ENCODE measurements at places on chromosomes 7 and 10.

DNA sequence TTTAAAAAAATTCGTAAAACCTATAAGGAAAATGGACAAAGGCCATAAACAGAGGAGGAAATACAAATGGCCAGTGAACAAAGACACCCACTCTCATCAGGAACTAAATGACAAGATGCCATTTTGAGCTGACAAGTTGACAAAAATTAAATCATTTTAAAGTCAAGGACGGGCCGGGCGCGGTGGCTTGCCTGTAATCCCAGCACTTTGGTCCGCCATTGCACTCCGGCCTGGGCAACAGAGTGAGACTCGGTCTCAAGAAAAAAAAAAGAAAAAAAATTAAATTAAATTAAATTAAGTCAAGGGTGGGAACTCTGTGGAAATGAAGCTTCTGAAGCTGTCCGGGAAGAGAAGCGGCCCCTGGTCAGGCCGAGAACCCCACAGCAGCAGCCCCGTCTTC is 1.2 kb upstream of the NOM1 start:
- no peak for DNase-seq

GRCh38 chr7:108503112-108504026 is 22.6 kb downstream of the PNPLA8 start:
- DNase-seq, result no peak

- DNase-seq, result no peak
Measured at GRCh38 chr10:61643316-61643751, 19.4 kb upstream of the CABCOCO1 start.

- DNase-seq, result no peak
Measured at GRCh38 chr10:112531421-112531820, 84.4 kb downstream of the VTI1A start.

DNA sequence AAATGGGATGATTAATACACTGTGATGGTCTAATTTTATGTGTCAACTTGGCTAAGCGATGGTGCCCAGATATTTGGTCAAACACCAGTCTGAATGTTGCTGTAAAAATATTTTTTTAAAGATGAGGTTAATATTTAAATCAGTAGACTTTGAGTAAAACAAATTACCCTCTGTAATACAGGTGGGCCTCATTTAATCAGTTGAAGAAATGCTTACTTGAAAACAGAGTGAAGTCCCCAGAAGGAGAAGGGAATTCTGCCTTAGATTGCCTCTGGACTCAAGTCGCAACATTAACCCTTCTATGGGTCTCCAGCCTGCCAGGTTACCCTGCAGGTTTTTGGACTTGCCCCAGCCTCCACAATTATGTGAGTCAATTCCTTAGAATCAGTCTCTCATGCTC is 49.8 kb upstream of the AGK start:
- DNase-seq, result no peak

DNA sequence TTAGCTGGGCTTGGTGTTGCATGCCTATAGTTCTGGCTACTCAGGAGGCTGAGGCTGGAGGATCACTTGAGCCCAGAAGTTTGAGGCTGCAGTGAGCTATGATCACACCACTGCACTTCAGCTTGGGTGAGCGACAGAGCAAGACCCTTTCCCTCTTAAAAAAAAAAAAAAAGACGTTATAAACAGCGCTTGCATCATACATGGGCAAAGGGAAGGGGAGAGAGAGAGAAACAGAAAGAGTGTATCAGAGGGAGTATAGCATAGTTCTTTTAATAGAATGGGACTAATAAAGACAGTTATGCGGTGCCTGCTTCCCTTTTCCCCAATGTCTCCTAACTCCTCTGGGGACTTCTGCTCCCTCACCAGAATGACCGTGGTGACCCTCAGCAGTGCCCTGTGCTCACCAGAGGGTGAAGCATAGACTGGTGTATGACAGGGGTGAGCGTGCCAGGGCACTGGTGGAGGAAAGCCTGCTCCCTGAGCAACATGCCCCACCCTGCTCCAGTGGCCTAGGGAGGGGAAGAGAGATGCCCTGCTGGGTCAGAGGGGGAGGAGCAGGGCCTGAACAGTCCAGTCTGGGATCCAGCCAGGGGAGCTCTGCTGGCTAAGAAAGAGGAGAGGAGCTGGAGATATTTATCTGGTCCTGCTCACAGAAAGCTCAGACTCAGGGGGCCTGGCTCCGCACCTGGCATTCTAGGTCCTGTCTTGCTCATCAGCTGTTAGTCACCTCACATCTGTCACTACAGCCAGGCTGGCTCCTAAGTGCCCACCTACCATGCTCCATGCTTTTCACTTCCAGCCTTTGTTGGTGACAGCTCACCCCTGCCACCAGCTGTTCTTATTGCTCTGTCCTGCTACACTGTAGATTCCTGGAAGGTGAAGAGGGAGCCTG is 2.2 kb downstream of the PDZD7 start:
- no peak for DNase-seq

DNA sequence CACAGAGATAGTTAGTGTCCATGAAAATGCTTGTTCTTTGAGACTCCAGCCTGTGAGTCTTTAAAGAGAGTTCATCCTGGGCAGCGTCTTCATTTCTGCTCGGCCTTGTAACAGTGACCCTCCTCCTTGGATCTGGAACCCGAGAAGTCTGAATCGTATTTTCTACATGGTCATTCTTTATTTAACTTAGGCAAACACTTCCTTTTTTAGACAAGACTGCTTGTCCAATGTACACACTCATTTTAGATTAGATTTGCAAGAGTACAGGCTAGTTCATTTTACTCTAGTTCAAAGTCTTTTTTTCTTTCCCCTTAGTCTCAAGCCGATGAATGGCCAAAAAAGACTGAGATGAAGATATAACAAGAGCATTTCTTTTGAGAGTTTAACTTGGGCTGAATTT is 133.5 kb downstream of the CHN2 start:
- DNase-seq, result no peak

DNA sequence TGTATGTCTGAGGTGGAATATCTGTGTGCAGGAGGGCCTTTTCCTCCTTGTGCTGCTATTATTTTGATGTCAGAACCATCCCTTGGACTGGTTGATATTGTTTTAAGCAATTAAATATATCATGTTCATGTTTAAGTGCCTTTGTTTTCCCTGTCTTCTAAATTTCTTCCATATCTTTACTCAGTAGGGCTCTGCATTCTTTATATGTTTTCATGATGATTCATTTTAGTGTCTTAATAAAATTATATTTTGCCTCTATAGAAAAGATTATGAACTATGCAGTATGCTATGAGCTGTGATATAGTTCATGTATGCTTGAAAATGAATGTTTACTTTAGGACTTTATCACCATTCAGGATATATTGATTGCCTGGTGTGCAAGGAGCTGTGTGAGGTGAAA is 34.8 kb downstream of the AHR start:
- DNase-seq, result no peak

GRCh38 chr7:155017834-155018233 is 14.9 kb upstream of the PAXIP1 start:
- DNase-seq, result no peak

Data from putamen (tissue), 1 donor.